ENCODE measurements at places on chromosomes 1 and 21. TPM values are rescaled to one million over a fixed set of nuclear protein-coding genes. Genes with fewer than 3 reads are reported as not detected.

GRCh38 chr1:247266053-247266452 is 10.2 kb downstream of the VN1R5 start:
- DNase-seq = no peak

DNA sequence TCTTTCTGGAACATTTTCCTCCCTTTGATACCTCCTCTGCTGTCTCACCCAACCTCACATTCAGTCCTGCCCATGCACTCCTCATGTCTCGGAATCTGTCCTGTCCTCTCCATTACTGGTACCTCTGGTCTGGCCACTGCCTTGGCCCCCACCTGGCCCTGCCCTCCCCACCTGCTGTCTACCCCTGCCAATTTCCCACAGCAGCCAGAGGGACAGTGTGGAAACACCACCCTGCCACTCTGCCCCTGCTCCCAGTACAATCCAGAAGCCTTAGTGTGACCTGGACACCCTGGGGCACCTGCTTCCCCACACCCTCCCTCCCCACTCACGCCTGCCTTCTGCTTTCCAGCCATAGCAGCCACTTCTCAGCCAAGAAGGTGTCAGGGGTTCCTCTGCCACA is 534.4 kb downstream of the MATN1 start:
- no peak for DNase-seq

DNA sequence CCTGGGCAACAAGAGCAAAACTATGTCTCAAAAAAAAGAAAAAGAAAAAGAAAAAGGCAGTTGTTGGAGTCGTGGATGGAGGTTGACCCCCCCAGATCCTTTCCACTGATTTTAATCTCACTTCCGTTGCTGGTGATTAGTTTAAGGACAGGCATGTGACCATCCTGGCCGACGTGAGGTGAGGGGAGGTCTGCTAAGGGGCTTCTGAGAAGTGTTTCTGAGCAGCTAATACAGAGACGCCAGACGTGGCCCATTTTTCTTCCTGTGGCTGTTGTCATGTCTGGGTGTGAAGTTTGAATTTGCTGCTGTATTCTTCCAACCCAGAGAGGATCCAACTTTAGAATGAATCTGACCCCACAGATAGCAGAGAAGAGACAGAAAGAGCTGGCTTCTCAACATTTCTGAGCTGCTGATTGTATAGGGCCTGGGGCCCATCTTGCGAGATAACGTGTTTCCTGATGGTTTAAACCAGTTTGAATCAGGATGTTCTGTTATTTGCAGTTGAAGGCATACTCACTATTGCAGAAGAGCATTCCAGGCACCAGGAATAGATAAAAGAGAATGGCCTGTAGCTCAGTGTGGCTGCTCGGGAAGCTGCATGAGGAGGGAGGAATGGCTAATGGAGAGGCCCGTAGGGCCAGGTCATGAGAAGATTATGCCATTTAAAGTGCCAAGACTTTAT is 22.8 kb upstream of the SSBP3 start:
- DNase-seq = no peak

- no peak for DNase-seq
Observed at GRCh38 chr1:118982821-118983557, 5.2 kb downstream of the TBX15 start.

The STUM gene
- 0.11 TPM for total RNA-seq

GRCh38 chr1:202056644-202057334 is 46.4 kb downstream of the ELF3 start:
- DNase-seq = no peak

GRCh38 chr1:109595531-109595930 is 23.9 kb downstream of the GNAT2 start:
- no peak for DNase-seq

DNA sequence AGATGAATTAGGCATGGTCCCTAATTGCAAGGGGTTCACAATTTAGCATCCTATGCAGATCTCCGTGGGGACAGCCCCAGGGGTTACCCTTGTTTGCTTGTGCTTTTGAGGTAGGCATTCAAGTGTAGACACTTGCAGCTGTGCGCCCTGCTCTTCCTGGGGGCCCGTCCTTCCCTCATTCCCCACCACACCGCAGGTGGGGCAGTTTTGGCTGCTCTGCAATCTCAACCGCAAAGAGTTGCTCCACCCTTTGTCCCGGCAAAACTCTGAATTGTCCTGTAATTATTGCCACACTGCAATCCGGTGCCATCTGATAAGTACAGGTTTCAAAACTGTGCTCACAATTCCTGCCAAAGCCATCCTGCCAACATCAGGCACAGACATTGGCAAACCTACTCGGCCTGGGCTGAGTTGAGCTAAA is 65.4 kb upstream of the LYST start:
- DNase-seq = no peak

The PTGFR gene
- not detected for total RNA-seq

DNA sequence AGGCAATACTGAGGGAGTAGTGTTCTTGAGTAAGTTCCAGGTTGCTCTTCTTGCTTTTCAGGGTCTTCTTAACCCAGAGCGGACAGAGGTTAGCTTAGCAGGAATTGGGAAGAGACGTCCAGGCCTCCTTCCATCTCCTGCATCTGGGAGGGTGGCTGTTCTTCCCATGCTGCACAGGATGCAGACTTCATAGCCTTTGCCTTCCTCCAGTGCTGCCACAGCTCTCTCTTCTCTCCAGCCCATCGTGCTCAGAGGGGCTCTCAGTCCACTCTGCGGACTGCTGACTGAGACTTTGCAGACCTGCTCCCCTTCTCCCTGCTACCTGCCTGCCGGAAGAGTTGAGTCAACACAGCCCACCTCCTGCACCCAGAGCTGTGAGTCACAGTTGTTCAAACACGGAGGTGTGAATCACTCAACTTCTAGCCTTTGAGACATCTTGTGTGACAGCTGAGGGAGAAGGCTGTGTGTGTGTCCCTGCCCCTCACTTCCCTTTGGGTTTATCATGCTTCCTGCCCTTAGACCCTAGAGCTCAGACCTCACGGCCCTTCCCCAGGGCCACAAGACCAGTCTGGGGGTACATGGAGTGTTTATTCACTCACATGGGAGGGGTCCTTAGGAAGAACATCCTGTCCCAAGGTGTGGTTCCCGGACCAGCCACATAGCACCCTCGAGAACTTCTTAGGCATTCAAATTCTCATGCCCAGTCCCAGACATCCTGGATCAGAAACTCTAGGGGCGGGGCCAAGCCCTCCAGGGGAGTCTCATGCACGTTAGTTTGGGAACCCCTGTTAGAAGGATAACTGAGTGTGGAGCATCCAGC is 158.3 kb upstream of the CACNA1E start:
- DNase-seq = no peak

The RAD54L gene
- total RNA-seq = 46.8 TPM

DNA sequence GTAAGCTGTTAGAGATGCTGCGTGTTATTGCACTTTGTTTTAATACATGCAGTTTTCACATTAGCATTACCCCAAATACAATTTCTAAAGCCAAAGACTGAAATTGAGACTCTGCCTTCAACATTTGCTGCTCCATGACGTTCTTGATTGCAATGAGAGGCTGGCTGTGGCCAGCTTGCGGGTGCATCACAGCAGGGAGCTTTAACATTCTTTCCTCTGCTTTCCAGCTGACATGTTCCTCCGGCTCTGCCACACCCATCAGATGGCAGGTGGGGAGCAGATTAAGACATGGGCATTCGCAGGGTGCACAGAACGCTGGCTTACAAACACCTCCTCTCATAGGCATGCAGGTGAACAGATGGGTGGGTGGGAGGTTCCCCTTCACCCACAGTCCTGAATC is 314.1 kb downstream of the DISC1 start:
- DNase-seq = no peak

The TTC24 gene
- not detected for total RNA-seq

The CHI3L2 gene
- total RNA-seq = not detected

- DNase-seq = no peak
Observed at GRCh38 chr1:234943836-234944402, 184.7 kb downstream of the TOMM20 start.

- no peak for DNase-seq
Observed at GRCh38 chr1:40860706-40861223, 1.4 kb downstream of the CITED4 start.

GRCh38 chr21:44356636-44357035 is 3.2 kb downstream of the TRPM2 start:
- DNase-seq = no peak

DNA sequence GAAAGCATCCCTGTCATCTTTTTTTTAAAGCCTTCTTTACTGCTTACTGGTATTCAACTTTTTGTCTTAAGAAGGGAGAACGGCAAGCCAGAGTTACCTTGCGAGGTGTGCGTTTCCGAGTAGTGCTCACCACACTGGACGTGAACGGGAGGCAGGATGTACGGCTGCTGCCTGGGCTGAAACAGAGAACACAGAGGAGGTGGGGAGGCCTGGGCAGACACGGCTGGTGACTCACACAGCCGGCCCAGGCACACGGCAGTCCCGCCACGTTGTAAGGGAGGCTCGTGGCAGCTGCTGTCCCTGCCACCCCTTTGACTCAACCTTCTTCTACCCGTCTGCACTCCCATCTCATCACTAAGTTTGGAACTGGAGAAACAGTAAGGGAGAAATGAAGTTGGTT is 105.8 kb downstream of the SMYD2 start:
- DNase-seq = no peak

- DNase-seq = no peak
Observed at GRCh38 chr1:15816674-15817073, 9.2 kb upstream of the UQCRHL start.

- peak; percentile 82 for DNase-seq
Observed at GRCh38 chr1:110412576-110412975, 5.1 kb upstream of the LAMTOR5 start.

DNA sequence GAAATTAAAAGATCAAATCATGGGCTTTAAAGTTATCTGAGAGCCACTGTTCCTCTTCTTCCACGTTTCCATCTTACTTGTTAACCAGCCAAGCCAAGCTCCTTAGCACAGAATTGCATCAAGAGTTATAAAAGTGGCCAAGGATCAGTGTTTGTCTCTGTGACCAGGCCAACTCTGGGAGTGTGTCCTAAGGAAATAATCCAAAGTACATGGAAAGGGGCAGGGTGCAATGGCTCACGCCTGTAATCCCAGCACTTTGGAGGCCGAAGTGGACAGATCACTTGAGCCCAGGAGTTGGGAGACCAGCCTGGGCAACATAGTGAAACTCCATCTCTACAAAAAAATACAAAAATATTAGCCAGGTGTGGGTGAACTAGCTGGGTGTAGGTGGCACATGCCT is 10.0 kb upstream of the MPZL1 start:
- no peak for DNase-seq

GRCh38 chr1:185157599-185158412 is 839 bp downstream of the SWT1 start:
- DNase-seq = no peak

The MAN1C1 gene
- 9.3 TPM for total RNA-seq

DNA sequence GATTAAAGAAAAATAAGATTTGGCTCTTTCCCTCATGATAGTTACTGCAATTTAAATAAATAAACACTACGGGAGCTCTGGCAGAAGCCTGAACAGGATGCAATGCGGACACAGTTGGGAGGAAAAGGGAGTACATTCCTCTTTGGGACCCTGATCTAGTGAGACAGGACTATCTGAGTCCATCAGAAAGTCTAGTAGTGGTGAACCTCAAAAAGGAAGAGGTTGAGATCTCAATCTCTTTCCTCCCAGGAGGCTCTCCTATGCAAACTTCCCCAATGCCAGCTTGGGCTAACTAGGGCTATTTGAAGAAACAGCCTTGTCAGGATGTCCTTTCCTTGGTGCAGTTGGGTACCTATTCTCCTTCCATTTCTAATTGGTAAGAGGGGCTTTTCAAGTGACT is 4.9 kb upstream of the ABCD3 start:
- no peak for DNase-seq

DNA sequence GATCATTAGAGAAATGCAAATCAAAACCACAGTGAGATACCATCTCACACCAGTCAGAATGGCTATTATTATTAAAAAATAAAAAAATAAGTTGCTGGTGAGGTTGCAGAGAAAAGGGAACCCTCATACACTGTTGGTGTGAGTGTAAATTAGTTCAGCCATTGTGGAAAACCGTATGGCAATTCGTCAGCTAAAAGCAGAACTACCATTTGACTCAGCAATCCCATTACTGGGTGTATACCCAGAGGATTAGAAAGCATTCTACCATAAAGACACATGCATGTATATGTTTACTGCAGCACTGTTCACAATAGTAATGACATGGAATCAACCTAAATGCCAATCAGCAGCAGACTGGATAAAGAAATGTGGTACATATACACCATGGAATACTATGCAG is 42.2 kb downstream of the GIPC2 start:
- DNase-seq = no peak

The ZMYM1 gene
- total RNA-seq = 29.4 TPM

The FCRL5 gene
- 1.1 TPM for total RNA-seq

The PLEKHG5 gene
- 22.3 TPM for total RNA-seq

The ACKR1 gene
- 0.26 TPM for total RNA-seq

The CLCA1 gene
- total RNA-seq = not detected

- DNase-seq = no peak
Observed at GRCh38 chr1:72936942-72937341, 654.6 kb upstream of the NEGR1 start.

The KIF14 gene
- 18.2 TPM for total RNA-seq

DNA sequence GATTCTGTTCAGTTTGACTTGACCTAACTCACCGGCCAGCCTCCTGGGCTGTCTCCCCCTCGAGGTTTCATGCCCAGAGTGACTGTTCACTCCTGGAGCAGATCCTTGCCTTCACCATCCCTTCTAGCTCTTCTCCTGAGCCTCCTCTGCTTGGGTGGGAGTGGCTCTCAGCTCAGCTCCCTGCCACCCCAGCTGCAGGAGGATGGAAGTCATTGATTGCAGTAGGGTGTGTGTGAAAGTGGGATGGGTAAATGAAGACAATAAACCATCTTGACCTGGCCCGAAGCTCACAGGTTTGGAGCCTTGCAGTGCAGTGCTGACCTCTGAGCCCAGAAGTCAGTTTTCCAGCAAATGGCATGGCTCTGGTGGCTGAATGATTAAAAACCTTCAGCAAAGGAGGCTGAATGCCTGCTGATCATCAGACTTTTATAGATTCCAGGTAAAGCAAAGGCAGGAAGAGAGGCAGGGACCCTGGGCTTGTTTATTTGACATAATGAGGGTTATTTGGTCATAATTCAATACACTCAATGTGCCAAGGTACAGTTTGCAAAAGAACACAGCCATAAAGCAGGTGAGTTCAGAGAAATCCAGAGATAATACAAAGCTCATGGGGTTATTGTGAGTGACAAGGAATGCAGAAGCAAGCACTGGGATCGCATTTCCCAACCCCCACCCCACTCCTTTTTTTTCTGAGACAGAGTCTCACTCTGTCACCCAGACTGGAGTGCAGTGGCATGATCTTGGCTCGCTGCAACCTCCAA is 17.5 kb upstream of the TFF3 start:
- no peak for DNase-seq

The CD1D gene
- 1.3 TPM for total RNA-seq

- no peak for DNase-seq
Observed at GRCh38 chr1:95659588-95659987, 425.6 kb downstream of the RWDD3 start.

All from H9 (cell line).